ENCODE measurements at places on chromosomes 3 and 15.

DNA sequence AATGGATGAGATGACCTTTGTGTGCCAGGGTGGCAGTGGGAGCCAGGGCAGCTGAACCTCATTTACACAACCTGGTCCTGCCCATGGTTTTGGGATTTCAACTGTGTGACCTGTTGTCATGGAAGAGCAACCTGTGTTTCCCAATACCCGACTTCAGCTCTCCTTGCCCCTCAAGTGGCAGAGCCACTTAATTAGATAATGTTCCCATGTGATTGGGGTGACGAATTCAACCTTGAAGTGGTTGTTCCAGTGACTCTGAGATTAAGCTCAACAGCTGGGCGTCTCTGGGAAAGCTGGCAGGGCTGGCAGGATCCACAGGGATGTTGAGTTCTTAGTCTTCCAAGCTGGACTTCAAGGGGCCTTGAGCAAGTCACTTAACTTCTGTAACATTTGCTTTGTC lies 71.0 kb downstream of the THSD4 start:
- no peak for DNase-seq

- DNase-seq = no peak
Observed at GRCh38 chr3:95351158-95351557, 1288.3 kb downstream of the NSUN3 start.

DNA sequence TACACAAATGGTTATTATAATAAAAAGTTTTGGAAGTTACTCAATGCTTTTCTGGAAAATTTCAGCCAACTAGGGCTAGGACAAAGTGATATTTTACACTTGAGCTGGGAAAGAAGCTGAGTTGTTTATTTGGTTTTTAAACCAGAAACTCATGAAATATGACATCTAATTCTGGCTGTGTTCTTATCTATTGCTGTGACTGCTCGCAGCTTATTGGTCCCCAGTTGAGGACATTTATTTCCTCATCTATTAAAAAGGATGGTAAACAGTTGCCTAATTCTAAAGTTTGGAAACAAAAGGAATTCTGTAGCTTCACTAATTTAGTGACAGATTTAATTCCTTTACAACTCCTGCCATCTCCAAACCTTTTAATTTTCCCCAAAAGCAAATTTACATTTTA lies 487.6 kb upstream of the IL12A start:
- no peak for DNase-seq

- no peak for DNase-seq
Observed at GRCh38 chr15:89569090-89569745, 6.1 kb upstream of the TICRR start.

DNA sequence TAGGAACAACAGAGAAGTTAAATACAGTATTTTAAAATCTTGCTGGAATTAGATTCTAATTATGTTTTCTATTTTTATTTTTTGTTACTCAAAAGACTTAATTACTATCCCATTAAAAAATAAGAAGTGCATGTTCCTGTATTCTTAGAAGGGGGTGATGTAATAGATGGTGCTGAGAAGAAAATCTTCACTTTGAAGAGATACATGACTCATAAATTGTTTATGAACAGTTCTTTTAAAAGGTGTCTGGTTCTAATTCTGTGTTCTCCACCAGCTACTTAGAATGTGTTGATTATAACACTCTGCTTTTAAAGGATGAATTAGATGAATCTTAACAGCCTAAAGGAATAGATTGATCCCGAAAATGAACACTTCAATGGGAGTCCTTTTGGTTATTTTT lies 8.2 kb downstream of the RCN2 start:
- no peak for DNase-seq

DNA sequence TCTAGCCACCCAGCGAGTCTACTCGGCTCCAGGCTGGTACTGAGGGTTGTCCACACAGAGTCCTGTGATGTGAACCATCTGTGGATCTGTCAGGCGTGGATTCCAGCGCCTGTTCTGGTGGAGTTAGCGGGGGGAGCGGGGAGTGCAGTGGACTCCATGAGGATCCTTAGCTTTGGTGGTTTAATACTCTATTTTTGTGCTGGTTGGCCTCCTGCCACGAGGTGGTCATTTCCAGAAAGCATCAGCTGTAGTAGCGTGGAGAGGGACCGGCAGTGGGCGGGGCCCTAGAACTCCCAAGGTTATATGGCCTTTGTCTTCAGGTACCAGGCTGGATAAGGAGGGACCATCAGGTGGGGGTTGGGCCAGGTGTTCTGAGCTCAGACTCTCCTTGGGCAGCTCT lies 446.5 kb downstream of the EDEM1 start:
- no peak for DNase-seq
